Right ventricle myocardium inferior (tissue), 1 donor: ENCODE measurements at places on chromosomes 2 and 18.

DNA sequence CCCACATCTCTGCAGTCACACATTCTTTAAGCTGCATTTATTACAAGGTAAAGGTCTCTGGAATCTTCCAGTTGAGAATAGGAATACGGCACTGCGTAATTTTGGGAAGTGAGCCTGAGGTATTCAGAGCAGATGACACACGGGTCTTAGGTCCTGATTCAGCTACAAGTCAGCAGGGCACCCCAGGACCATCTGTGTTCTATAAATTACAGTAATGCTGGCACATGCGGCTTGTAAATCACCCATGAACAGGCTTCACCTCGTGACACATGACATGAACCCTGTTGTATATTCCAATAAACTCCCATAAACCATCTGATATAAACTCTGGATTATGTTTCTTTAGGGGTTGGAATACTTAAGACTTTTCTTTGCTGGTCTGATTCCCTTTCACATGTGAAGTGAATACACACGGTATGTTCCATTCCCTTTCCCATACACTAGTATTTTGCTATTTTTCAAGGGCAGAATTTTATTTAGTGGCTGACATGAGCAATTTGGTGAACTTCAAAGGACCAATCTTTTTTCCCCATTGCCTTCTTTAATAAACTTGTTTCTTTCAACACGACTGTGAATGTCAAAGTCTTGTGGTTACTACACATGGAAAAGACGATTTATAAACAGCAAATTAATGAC, 298.6 kb downstream of the MEIS1 start:
- DNase-seq, result no peak

GRCh38 chr18:79453816-79454735, 58.3 kb downstream of the NFATC1 start:
- no peak for DNase-seq

DNA sequence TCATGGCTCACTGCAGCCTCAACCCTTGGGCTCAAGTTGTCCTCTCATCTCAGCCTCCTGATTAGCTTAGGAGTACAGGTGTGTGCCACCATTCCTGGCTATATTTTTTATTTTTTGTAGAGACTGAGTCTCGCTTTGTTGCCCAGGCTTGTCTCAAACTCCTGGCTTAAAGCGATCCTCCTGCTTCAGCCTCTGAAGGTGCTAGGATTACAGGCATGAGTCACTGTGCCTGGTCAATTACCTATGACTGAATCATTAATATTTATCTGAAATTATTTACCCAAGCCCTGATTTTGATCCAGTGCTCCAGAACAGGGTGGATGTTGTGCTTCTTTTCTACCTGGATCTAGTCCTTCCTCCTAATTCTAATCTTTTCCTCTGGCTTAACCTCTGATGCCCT, 87.8 kb downstream of the MAP2 start:
- no peak for DNase-seq

GRCh38 chr2:156459720-156460119, 23.5 kb downstream of the GPD2 start:
- no peak for DNase-seq

DNA sequence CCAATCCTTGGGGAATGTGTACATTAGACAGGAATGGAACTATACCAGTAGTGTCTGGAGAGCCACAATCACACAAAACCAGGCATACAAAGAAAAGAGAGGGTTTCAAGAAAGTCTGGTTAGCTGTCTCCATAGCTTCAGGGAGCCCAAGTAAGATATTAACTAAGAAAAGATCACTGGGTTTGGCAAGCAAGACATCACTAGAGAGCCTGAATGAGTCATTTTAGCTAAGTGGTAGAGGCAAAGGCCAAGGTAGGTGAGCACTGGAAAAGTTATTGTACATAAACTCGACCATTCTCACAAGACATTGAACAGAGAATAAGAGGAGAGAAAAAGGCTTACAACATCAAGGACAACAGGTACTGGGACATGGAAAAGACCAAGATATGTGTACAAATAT, 143.8 kb upstream of the ARL4C start:
- DNase-seq, result no peak

- DNase-seq, result no peak
Observed at GRCh38 chr18:60826346-60826745, 453.8 kb upstream of the MC4R start.

GRCh38 chr18:23479829-23480505, 23.3 kb upstream of the RMC1 start:
- DNase-seq, result no peak

DNA sequence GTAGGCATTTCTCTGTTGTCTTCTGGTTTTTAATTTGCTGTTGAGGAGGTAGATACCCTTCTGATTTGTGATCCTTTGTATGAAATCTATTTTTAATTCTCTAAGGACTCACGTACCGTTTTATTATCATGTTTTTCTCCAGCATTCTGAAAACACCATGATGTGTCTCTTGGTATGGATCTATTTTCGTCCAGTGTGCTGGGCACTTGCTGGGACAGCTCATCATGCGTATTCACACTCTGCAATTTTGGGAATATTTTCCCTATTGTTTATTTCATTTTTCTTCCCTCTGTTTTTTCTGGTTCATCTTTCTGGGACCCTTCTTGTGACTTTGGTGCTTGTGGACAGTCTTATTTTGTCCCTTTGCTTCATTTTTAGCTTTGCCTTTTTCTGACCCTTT, 21.9 kb downstream of the RPIA start:
- DNase-seq, result no peak

- DNase-seq, result peak; percentile 57
Observed at GRCh38 chr2:240983361-240983995, 14.9 kb upstream of the SNED1 start.

- DNase-seq, result no peak
Observed at GRCh38 chr2:207594264-207594663, 30.9 kb downstream of the METTL21A start.

GRCh38 chr2:951224-952006, 766 bp downstream of the SNTG2 start:
- no peak for DNase-seq

DNA sequence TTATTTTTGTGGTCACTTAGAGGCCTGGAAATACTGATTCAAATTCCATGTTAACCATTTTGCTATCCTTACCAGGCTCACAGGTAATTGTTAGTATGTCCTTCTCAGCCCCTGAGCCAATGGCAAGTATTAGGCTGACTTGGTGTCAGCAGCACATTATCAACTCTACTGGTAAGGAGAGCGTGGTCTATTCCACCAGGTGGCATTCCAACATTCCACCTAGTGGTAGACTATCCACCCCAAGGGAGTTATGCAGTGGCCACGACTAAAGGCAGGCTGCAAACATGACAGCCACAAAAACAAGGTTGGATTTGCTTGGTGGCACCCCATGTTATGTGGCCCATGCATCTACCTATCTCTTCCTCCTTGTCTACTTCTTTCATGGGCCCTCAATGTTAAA, 31.8 kb upstream of the GCC2 start:
- no peak for DNase-seq

- DNase-seq, result no peak
Observed at GRCh38 chr2:235827585-235827992, 333.7 kb downstream of the AGAP1 start.

GRCh38 chr2:233928594-233929351, 11.6 kb downstream of the TRPM8 start:
- DNase-seq, result no peak

DNA sequence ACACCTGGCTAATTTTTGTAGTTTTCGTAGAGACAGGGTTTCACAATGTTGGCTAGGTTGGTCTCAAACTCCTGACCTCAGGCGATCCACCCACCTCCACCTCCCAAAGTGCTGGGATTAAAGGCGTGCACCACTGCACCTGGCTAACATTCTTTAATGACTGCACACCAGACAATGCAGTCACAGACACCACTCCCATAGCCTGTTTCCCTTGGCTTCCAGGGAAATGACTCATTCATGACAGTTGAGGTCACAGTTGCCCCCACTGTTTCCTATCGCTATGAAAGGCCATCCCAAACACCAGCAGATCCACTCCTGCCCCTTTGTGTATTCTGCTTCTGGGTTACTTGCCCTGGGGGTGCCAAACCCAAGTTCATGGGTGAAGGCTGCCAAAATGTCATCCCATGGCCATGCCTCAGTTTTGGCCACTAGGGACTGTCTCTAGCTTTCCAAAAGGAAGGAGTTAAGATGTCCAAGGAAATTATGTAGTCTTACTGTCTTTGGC, 8.7 kb downstream of the CHMP1B start:
- no peak for DNase-seq

DNA sequence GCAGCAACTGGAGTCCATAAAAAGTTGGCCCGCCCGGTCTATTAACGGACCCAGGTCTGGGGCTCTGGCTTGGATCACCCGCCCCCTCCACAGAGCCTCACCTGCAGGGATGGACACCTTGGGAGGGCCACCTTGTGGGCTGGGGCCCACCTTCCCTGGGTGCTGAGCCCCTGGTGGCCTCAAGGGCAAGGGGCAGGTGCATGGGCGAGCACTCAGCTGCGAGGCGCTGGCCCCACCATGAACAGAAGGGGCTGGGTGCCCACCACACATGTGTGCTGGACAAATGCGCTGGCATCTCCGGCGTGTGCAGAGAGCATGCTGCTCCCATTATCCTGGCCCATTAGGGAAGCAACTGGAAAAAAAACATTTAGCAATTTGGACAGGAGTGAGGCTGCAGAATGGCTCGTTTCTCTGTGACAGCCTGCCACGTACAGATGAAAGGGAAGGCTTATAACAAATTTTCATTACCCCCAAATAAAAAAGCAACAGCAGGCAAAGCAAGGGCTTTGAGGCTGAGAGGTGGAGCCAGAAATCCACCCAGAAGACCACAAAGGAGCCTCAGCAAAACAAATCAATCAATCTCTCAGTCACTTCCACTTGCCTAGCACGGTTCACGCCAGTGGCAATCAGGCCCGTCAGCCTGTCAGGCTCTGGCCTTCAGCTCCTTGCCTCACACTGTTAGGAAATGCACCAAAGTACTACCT, 253.1 kb upstream of the ZNF521 start:
- DNase-seq, result no peak

- DNase-seq, result no peak
Observed at GRCh38 chr2:85839461-85839860, 49.3 kb downstream of the ST3GAL5 start.

GRCh38 chr18:53219853-53220252, 879.9 kb downstream of the DCC start:
- no peak for DNase-seq

DNA sequence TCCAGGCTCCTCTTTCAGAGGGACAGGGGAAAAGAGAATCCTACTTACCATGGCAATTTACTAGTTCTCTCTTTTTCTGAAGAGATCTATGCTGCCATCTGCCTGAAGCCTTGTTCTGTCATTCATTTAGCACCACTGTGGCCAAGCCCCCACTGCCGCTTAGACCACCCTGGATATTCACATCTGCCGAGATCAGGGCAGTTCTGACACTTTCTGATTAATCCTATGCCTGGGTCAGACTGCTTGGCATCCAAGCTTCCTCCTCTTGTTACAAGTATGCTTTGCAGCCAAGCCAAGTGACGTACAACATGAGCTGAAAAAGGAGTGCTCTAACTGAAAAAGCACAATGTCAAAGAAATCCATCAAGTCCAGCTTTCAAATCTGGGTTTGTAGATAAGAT, 332.6 kb downstream of the SUCLG1 start:
- no peak for DNase-seq

DNA sequence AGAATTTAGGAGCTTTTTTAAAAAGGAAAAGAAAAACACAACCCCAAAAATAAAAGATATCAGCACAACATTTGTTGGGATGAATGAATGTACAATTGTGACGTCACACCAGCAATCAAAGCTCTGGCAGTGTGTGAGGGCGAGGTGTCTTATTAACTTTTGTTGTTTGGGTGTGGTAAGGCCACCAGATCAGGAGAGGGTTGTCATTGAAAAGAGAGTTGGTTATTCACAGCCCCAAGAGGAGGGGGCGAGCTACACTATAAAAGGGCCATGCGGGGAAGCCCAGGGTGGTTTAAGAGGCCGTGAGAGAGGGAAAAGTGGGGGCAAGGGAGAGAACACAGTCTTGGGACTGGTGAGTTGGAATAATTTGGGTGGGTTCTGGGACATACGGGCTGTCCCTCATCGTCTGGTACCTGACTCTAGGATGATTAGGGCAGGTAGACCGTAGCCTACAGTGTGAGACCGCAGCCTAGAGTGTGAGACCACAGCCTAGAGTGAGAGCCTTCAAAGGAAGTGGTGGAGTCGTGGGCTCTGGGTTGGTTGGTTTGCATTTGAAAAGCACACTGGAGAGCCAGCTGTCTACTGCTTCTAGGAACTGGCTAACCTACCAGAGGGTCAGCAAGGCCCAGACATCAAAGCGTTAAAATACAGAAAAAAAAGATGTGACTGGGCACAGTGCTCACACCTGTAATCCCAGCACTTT, 128.4 kb downstream of the INO80D start:
- DNase-seq, result no peak

DNA sequence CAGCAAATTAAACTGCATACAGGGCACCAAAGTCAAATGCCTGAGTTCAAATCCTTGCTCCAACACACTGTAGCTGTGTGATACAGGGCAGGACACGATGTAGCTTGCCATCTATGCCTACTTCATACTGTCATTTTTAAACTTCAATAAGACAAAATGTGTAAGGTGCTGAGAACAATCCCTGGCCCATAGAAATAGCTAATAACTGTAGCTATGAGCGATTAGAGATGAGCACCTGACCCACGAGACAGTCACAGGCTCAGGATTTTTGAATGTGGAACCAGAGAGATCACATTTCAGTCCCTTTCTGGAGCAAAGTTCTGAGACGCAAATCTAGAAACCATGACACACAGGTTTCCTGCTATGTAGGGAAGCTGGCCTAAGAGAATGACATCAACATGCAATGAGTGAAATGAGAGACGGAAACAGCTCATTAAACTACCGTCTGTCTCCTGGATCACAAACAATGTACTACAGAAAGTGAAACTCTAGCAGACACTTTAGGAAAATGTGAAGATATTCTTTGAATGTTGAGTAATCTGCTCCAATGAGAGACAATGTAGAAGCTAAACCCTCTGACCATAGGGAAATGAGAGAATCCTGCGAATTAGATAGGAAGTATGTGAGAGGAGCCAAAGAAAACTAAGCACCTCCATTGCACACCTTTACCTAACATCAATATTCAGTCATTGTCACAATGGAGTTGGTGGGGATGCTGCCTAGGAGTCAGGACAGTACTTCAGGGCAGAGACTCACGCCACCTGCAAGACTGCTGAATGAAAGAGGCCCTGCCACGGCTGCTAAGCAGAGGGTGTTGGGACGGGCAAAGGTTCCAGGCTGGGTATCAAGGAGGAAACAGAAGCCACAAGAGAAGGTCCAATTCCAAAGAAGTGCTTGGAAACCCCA, 25.5 kb downstream of the B4GALT6 start:
- no peak for DNase-seq

DNA sequence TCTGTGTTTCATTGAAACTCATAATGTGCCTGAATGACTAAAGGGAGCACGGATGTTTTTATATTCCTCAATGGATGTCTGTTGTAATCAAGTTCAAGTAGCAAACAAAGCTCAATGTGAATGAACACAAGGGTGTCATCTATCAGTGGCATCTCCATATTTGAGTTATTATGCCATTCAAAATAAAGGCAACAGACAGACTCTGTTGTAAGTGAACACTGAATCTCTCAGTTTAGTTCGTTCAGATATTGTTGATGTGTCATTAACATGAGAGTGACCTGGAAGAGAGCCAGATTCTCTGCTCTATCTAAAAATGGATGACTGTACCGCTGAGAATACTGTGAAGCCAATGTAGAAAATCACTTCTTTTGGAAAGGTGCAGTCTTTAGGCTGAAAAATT, 118.7 kb downstream of the NUP35 start:
- no peak for DNase-seq

- DNase-seq, result no peak
Observed at GRCh38 chr2:53104263-53104662, 663.3 kb upstream of the CHAC2 start.

GRCh38 chr2:162768656-162769055, 69.9 kb downstream of the KCNH7 start:
- DNase-seq, result no peak

GRCh38 chr2:7607441-7608173, 690.4 kb downstream of the RNF144A start:
- DNase-seq, result no peak
